ENCODE measurements at places on chromosomes 5 and 9.

GRCh38 chr5:175443514-175444059 lies 395 bp downstream of the DRD1 start:
- DNase-seq: no peak

DNA sequence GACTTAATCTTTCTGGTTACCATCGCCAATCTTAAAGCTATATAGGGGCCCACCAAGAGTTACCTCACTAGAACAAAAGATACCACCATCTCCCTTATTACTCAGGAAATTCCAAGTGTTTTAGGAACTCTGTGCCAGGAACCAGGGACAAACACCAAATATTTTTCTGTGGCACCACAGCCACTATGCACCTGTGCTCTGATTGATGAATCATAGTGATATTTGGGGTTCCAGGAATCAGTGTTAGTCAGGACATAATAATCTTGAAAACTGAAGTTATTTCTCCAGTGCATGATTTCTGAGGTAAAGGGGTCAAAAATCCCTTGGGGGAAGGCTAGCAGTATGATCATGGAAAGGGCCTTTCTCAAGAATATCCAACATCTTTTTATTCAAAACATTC lies 10.2 kb upstream of the TMED7 start:
- DNase-seq: no peak

GRCh38 chr5:124079062-124079461 lies 567.1 kb downstream of the CSNK1G3 start:
- DNase-seq: no peak

- no peak for DNase-seq
Observed at GRCh38 chr9:982394-983230, 6.2 kb downstream of the DMRT3 start.

DNA sequence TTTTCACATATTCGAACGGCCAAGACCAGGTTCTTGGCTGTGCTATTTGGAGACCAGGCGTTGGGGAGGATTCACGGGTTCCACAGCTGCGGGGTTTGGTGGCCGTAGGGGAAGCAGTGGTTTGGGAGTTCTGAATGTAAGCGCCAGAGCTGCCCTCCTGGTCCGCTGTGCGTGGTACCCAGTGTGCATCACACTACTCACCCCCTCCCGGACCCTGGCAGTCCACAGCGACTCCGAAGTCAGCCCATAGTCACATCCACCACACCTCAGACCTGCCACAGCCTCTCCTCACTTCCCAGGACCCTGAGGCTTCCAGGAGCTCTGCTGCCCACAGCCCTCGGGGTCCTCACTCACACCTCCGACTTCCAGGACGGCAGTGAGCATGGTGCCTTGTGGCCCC lies 26.8 kb downstream of the AMBP start:
- DNase-seq: no peak

DNA sequence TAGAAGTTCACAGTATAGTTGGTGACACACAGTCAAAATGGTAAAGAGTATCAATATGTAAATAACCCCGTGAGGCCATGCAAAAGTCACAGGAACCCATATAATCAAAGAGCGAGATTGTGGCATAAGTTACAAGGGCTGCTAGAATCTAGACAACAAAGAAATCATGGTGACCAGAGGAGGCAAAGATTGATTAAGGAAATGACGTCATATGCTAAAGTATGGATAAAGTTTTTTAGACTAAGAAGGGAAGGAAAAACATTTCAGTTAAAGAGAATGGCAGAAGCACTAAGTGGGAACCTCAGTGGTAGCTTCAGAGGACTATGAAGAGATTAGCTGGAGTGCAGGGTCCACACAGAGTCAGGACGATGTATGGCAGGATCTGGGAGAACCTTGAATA lies 330.3 kb downstream of the NFIB start:
- DNase-seq: no peak

DNA sequence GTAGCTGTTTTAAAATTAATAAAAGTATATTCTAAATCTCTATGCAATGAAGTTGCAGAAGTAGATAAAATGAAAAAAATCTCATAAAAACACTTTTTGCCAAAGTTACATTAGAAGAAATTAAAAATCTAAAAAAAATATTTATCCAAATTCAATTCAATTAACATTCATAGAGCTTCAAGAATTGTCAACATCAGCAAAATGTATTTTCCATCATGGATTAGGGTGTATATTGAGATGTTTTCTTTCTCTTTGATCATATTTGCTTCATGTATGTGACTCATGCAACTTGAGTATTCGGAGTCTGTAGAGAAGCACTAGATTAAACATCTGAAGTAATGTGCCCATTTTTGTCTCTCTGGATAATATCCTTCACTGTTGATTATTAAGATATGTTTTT lies 415.3 kb upstream of the FAM174A start:
- no peak for DNase-seq

DNA sequence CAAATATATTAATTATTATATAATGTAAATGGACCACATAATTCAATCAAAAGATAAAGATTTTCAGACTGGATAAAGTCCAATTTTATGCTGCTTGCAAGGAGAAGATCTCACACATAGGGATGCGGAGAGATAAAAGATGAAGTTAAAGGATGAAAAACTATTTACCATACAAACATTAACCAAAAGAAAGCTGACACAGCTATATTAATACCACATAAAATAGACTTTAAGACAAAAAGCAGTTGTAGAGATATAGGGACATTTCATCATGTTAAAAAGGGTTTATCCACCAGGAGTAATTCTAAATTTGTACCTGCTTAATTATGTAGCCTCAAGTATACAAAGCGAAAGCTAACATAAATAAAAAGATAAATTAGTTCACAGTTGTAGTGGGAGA lies 15.2 kb upstream of the NSG2 start:
- DNase-seq: no peak

DNA sequence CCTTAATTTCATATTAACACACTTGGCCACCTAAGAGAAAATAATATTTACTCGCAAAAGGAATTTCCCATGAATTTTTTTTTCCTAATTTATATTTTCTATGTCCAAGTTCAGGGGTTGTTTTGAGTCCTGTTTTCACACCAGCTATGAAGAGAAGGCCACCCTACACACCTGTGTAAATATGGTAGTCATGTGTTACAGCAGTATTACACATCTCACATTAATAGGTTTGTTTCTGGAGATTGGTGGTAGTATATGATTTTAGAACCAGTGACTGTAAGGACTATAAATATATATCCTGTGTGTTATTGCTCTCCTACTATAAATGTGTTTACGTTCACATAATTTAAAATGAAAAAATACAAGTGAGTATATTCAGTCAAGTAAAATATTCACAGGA lies 147.5 kb downstream of the PAM start:
- no peak for DNase-seq

- no peak for DNase-seq
Observed at GRCh38 chr9:126480813-126481212, 132.9 kb upstream of the LMX1B start.

DNA sequence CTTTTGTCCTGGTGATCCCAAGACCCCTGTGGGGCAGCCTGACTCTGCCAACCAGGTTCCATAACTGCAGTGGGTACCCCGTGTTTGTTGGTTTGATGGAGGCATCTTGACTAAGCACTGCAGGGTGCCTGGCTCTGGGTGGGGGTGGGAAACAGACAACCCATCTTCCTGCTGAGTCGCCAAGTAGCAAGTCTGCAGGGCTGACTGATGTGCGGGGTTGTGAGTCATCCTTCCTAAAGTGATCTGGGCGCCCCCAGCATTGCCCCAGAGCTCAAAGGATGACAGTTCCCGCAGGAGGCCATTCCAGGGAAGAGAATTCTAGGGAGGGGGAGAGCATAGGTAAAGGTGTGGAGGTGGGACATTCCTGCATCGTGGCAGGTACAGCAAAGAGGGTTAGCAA lies 23.5 kb downstream of the DAB2IP start:
- DNase-seq: no peak
